Activated T-helper 1 cell treated with anti-CD3 and anti-CD28 coated beads, Interleukin-12 subunit alpha, Interleukin-12 subunit beta, Interleukin-2, Interleukin-4 antibody, amounts not matched to agents 30 ng/mL and 10 ng/mL and 1 ng/mL, durations not matched to agents 14 hours and 24 hours and 36 hours (primary cell): ENCODE measurements at places on chromosomes 16 and 17. TPM values are rescaled to one million over a fixed set of nuclear protein-coding genes. Genes with fewer than 3 reads are reported as not detected.

DNA sequence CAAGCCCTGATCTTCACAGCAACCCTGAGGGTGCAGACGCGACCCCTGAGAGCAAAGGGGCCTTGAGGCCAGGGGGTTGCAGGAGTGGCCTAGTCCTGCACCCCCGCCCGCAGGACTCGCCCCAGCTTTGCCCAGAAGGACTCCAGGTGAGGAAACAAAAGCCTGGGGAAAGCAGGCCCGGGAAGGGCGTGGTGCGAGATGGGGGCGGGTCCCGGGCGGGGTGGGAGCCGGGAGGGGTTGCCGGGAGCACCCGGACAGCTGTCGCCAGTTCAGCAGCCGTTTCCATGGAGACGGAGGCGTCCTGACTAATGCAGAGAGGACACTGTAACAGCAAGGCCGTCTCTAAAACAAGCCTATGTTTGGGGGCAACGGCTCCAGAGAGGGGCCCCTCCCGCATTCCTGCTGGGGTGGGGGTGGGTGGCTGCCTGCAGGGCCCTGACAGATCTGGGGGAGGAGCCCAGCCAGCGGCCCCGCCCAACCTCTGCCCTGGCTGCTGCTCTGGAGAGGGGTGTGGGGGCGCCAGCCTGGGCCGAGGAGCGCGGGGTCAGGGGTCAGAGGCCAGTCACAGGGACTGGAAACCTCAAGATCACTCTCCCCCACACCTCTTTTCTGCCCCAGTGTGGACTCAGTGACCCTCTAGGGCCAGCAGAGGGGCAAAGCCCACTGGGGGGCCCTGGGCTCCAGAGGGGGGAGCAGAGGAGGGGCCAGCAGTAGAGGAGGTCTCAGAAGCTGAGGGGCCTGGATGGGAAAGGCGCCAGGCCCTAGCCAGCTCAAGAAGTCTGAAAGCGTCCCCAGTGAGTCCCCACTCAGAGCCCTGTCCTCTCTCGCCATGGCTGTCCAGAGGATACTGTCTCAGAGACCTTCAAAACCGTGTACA, 3.1 kb upstream of the TPPP3 start:
- no peak overlapping the region for H3K27ac ChIP-seq
- H3K36me3 ChIP-seq: no peaks in the 10 kb centered on the region
- no peak overlapping the region for H3K4me3 ChIP-seq
- no peak for DNase-seq

GRCh38 chr16:50437769-50438437, 69.1 kb upstream of the BRD7 start:
- H3K4me3 ChIP-seq: no peak overlapping the region
- H3K27me3 ChIP-seq: peaks cover 6% of the 10 kb centered on the region
- no peaks in the 10 kb centered on the region for H3K4me1 ChIP-seq
- H3K36me3 ChIP-seq: no peaks in the 10 kb centered on the region

DNA sequence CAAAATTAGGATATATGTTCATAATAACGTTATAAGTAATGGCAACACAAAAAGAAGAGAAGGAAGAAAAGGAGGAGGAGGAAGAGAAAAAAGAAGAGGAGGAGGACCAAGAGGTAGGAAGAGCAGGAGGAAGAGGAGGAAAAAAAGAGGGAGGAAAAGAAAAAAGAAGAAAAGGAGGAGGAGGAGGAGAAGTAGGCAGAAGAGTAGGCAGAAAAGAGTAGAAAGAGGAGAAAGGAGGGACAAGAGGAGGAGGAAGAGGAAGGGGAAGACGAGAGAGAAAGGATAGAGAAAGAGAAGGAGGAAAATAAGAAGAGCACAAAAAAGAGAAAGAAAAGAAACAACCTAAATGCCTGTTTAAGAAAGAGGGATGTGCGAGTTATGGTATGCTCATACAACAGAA, 5.6 kb upstream of the CD300LB start:
- no peak for DNase-seq
- peaks cover 6% of the 10 kb centered on the region for H3K4me1 ChIP-seq
- no peaks in the 10 kb centered on the region for H3K36me3 ChIP-seq
- no peak overlapping the region for H3K27ac ChIP-seq

Gene KRTAP4-5
- total RNA-seq: not detected in 2 replicates

DNA sequence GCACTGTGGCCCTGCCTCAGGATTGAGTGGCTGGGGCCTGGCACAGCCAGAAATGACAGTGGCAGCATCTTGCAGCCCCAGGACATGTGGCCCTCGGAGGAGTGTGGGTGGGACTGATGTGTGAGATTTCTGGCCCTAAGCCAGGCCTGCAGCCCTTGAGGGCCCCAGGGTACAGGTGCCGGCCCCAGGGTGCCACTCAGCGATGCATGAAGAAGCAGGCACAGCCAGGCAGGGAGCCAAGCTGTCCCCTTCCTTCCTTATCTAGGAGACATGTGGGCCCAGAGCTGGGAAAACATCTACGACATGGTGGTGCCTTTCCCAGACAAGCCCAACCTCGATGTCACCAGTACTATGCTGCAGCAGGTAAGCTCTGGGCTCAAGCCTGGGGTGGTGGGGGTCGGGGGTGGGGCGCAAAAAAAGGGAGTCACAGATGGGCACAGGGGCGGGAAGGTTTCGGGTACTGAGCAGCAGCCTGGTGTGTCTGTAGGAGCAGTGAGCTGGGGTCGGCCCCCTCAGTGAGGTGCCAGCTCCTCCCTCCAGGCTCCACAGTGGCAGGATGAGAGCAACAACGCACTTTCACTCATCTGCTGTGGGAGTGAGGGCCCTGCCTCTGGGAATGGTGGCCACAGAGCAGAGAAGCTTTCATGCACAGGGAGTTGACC, 4.1 kb downstream of the ACE start:
- peaks cover 7% of the 10 kb centered on the region for H3K4me1 ChIP-seq
- peaks cover 17% of the 10 kb centered on the region for H3K27me3 ChIP-seq
- no peaks in the 10 kb centered on the region for H3K36me3 ChIP-seq
- no peak overlapping the region for H3K27ac ChIP-seq

GRCh38 chr16:72997141-72997542, 50.8 kb downstream of the ZFHX3 start:
- no peak for DNase-seq
- H3K27me3 ChIP-seq: no peaks in the 10 kb centered on the region
- H3K4me3 ChIP-seq: no peak overlapping the region
- H3K36me3 ChIP-seq: no peaks in the 10 kb centered on the region
- no peaks in the 10 kb centered on the region for H3K4me1 ChIP-seq
